ENCODE measurements at places on chromosomes 5 and 9.

GRCh38 chr5:55894135-55894534 is 43.0 kb downstream of the IL31RA start:
- DNase-seq: no peak

- DNase-seq: no peak
Observed at GRCh38 chr5:63794296-63794695, 167.9 kb downstream of the HTR1A start.

GRCh38 chr5:44770780-44771717 is 37.7 kb upstream of the MRPS30 start:
- no peak for DNase-seq

DNA sequence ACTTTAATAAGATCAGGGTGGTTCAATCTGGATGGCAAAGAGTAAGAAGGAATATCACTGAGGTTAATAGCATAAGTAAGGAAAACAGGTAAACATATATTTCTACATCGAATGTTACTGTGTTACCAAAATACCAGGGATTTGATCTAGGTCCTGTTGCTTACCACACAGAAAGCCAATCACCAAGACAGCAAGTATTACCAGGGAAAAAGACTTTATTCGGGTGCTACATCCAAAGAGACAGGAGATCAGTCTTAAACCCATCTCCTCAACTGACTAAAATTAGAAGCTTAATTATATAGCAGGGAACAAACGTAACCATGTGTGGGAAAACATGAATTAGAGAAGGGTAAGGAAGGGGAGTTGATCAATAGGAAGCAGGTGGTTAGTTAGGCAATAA is 500.1 kb downstream of the EFNA5 start:
- no peak for DNase-seq

GRCh38 chr5:150215979-150216944 is 26.4 kb downstream of the SLC6A7 start:
- DNase-seq: no peak
